ENCODE measurements at places on chromosomes 5 and 9.
A peak's percentile ranks its signal among the peaks of the same experiment; 100 is the strongest.

DNA sequence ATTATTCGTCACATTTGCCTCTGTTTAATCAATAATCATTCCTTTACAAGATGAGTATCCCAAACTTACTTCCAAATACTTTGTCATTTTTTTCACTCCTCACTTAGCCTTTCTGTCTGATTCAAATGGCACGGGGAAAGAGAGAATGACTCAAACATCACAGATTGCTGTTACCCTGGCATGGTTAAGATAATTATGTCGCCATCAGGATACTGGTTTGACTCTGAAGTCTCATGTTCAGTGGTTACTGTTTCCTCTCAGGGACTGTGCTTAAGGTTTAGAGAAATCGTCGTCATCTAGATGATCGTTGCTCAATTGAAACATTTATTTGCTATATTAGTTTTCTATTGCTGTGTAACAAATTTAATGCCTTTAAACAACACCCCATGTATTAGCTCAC lies 45.2 kb upstream of the RAD23B start:
- DNase-seq: no peak

GRCh38 chr5:78274540-78275197 lies 19.8 kb downstream of the AP3B1 start:
- DNase-seq: no peak

- peak; percentile 70 for DNase-seq
Measured at GRCh38 chr5:83718195-83718825, 2.3 kb downstream of the HAPLN1 start.

DNA sequence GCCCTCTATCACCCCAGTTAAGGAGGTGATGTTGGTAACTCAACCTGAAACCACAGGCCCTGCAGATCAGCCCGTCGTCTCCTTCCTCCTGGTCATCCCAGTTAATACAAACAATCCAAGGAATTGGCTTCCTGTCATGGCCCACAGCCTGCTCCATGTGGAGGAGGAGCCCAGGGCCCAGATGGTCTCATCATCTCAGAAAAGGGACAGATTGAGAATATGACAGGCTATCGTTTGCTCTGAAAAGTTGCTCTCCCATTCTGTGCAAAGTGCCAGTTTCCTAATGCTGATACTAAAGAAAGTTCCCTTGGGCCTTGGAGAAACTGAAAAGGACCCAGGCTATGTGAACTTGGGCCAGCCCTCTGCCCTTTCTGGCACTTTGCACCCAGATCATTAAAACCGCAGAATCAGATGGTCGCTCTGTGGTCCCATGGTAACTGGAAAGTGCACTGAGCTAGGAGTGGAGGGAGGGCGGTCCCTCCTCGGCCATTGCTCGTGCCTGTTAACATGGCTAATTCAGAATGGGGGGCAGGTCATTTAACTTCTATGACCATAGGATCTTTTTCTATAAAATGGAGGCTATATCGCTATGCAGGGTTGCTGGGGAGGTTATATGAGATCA lies 675 bp upstream of the SPAAR start:
- no peak for DNase-seq

GRCh38 chr5:73940026-73940425 lies 314.0 kb downstream of the ARHGEF28 start:
- DNase-seq: no peak

GRCh38 chr5:57002959-57003485 lies 51.1 kb upstream of the MIER3 start:
- DNase-seq: no peak

GRCh38 chr9:1707291-1707690 lies 307.9 kb upstream of the SMARCA2 start:
- DNase-seq: no peak

GRCh38 chr5:58123501-58123900 lies 336.4 kb downstream of the PLK2 start:
- no peak for DNase-seq

Measured in suppressor macrophage treated with lipopolysaccharide for 1 hour (primary cell).